ENCODE measurements at places on chromosomes 2 and 18. TPM values are rescaled to one million over a fixed set of nuclear protein-coding genes. Genes with fewer than 3 reads are reported as not detected.

DNA sequence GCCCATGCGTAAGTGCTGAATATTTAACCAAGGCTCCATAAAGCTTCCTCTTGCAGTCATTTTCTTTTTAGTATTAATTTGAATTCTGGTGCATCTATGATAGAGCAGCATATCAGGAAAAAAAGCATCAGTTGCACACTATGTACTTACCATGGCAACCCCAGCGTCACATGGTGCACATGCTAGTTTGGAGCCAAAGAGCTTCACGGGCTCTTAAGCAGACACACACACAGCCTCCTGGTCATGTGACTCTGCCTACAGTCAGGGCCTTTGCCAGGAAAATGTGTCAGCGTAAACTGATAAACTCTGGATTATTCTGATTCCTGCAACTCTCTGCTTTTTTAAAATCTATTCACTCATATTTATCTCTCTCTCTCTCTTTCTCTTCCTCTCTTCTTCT is 30.2 kb downstream of the NYAP2 start:
- DNase-seq: no peak

DNA sequence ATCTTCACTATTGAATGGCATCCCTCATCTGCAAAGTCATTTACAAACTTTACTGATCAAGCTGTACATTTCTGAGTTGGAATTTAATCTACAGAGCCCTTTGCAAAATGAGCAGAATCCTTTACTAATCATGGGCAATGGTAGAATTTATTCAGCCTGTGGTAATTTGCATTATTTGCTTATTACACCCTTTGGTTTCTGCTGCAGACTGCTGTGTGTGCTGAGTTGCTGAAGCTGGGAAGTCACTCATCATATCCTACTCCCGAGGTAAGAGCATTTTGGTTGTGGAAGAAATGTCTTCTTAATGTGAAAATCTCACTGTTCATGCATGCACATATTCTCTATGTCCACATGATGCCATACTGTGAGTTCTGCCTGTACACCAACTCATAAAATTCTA is 357.4 kb upstream of the SLC39A10 start:
- DNase-seq: no peak

DNA sequence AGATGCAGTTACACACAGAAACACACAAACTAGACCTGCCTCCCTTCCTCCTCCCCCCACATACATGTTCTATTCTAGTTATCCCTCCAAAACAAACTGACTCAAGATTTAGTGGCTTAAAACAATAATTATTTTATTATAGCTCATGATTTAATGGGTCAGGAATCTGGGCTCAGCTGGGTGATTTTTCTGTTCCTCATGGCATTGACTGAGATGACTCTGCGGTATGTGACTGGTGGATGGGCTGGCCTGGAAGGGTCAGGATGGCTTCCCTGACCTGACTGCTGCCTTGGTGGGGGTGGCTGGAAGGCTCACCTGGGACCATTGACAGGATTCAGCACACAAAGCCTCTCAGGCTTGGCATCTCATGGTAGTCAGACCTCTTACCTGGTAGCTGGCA is 33.7 kb upstream of the NTSR2 start:
- no peak for DNase-seq

DNA sequence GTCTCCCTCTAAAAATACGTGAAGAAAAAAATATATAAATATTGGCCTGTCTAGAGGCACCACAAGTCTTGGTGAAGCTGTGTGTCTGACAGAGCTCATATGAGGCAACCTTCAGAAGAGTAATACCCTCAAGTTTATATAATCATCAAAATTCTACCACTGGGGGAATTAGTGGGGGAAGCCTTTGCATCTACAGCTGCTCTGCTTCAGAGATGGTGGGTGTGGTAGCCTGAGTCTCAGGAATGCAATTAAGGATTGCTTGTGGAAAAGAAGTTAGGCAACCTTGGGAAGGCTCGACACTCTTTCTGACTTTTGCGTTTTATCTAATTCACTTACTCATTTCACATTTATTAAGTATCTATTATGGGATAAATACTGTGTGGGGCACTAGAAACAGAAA is 17.4 kb downstream of the TPGS2 start:
- DNase-seq: no peak

DNA sequence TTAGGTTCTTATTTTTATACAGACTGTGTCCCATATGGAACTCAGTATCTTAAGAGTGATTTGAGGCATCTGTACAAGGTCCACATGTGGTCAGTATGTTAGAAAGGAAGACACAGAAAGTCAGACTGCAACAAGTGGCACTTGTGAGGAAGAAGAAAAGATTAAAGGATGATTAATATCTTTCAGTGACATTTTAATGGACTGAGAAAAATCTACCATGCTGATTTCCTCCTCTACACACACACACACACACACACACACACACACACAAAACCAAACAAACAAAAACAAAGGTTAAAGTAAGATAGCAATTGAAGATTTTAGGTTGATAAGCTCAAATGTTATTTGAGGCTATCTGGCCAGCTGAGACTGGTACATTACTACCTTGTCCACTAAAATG is 94.5 kb upstream of the CHRNA1 start:
- no peak for DNase-seq

The KCNG3 gene
- polyA plus RNA-seq: not detected

The PAX8 gene
- polyA plus RNA-seq: 0.53 TPM

The TLX2 gene
- not detected for polyA plus RNA-seq

The GKN2 gene
- polyA plus RNA-seq: not detected

Measured in heart left ventricle (tissue), 16 donors.